ENCODE measurements at places on chromosomes 16 and 17.

DNA sequence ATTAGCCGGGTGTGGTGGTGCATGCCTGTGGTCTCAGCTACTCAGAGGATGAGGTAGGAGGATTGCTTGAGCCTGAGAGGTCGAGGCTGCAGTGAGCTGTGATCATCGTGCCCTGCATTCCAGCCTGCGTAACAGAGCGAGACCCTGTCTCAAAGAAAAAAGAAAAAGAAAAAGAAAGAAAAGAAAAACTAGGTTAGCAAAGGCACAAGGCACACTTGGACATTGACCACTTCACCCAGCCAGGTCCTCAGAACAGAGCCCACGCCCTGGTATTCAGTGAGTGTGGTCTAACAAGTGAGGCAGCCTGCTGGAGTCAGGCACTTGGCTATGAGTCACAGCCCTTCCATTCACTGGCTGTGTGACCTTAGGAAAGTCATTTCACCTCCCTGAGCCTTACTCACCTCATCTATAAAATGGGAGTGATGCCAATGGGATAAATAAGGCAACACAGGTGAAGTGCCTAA is 10.4 kb downstream of the MILR1 start:
- DNase-seq, result no peak

DNA sequence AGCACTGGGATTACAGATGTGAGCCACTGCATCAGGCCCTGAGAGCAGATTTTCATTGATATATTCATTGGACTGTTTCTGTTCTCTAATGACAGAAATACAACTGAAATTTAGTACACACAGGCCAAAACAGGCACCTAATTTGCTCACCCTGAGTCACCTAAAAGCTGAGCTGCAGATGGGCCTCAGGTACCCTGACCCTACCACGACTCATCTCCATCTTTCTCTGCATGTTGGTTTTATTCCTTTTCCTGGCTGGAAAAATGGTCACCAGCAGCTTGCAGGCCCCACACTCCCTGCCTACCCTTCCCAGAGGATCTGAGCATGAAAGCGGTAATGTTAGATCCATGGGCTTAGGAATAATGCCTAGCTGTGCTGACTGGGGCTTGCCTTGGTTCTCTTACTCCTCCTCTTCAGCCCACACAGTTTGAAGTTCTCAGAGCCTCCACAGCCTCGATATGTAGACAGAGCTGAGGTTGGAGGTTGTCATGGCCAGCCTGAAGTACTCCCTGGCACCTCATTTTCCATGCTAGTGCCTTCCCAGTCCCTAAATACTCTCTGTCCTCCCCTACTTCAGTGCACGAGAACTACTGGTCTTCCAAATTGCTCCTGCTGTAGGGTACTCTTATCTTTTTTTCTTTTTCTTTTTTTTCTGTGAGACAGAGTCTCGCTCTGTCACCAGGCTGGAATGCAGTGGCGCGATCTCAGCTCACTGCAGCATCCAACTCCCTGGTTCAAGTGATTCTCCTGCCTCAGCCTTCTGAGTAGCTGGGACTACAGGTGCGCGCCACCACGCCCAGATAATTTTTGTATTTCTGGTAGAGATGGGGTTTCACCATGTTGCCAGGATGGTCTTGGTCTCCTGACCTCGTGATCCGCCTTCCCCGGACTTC is 51.1 kb downstream of the CENPV start:
- no peak for DNase-seq

GRCh38 chr17:29590411-29591145 is 1.1 kb upstream of the GIT1 start:
- no peak for DNase-seq

GRCh38 chr17:60244656-60245055 is 94.9 kb downstream of the CA4 start:
- DNase-seq, result no peak

DNA sequence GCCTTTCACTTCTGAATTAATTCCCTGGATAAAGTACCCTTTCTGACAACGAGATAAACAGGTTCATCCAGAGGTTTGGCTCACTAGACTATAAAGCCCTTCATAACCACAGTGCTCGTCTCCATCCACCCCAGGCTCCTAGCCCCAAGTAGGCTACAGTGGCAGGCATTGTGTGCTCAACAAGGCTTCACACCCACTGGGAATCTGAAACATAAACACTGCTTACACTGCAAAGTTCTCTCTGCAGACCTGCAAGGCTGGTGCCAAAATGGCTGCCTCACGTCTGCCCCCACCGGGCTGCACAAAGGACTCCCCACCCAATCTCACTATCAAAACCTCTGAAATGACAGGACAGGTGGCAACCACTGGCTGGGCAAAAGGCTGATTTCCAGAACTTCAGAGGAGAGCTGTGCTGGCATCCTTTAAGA is 5.1 kb upstream of the HLF start:
- no peak for DNase-seq

- no peak for DNase-seq
Observed at GRCh38 chr17:696369-696768, 18.3 kb downstream of the VPS53 start.
